ENCODE measurements at places on chromosomes 5 and 9.

GRCh38 chr9:89527084-89527483 is 29.2 kb upstream of the SEMA4D start:
- DNase-seq, result no peak

DNA sequence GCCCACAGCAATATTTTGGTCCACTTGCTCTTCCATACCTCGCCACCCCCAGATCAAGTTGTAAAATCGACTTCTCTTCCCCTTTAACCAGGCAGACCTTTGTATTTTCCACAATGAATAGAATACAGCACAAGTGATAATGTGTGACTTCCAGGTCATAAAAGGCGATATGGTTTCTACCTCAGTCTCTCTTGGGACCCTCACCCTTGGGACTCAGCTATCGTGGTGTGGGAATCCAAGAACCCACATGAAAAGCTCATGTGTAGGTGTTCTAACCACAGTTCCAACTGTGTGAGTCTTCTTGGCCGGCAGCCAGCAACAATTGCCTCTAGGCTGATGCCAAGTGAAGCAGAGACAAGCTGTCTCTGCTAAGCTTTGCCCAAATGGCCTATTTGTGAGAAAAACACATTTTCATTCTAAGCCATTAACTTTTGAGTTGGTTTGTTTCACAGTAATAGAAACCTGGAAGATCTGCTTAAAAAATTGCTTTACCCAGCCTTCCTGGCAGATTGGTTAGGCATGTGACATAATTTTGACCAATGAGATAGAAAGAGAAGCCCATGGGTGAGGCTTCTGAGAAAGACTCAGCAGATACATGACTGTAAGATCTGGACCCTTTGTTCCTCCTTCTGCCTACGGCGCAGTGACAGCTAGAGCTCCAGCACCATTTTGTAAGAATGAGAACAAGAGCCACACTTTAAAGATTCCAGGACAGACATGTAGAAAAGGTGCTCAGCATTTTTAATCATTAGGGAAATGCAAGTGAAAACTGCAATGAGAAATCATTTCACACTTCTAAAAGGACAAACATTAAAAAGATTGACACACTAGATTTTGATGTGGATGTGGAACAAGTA is 18.3 kb upstream of the MLLT3 start:
- DNase-seq, result no peak

- no peak for DNase-seq
Measured at GRCh38 chr5:155941340-155941739, 385.6 kb upstream of the SGCD start.

- DNase-seq, result no peak
Measured at GRCh38 chr5:125286271-125286670, 539.8 kb upstream of the ZNF608 start.

- DNase-seq, result no peak
Measured at GRCh38 chr5:73906277-73906676, 280.3 kb downstream of the ARHGEF28 start.

- no peak for DNase-seq
Measured at GRCh38 chr9:116027951-116028350, 125.6 kb upstream of the PAPPA start.

DNA sequence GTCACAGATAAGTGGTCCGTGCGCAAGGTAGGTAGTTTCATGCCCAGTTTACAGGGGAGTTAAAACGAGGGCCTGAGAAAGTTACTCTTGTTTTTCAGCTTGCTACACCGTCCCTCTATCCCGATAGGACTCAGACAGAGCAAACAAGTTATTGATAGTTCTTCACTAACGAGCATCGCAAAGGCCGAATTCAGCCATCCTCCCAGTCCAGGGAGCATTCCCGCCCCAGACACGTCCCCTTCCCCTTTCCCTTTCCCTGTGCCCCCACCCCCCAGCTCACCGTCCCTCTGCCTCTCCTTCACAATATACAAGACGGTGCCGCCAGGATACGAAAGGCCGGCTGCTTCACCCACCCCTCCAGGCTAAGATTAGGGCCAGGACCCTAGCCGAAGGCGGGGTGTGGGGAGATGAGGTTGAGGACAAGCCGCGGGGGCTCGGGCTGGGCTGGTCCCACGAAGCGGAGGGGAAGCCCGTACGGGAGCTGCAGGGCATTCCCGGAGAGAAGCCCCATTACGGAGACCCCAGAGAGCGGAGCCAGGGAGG is 599 bp downstream of the KIAA1191 start:
- no peak for DNase-seq

DNA sequence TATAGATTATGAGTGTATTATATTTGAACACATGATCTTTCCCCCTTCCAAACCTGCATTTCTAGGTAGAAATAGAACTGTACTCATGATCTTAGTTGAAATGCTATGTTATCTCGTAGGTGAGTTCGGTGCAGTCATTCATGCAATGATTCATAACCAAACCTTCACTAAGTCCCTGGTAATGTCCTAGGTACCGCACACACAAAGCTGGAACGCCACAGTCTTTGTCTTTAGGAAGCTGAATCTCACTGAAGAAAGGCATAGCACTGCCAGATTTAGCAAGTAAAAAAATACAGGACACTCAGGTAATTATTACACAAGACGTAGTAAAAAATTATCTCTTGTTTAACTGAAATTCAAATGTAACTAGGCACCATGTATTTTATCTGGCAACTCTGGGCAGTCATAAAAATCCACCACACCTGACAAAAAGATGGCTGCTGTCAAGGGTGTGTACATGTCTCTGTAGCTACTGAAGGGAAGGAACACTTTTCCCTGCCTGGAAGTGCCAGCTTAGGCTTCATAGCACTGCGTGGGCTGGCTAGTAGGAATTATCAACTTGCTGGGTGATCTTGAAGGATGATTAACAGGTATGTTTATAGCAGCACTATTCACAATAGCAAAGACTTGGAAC is 28.0 kb upstream of the TXN start:
- no peak for DNase-seq

DNA sequence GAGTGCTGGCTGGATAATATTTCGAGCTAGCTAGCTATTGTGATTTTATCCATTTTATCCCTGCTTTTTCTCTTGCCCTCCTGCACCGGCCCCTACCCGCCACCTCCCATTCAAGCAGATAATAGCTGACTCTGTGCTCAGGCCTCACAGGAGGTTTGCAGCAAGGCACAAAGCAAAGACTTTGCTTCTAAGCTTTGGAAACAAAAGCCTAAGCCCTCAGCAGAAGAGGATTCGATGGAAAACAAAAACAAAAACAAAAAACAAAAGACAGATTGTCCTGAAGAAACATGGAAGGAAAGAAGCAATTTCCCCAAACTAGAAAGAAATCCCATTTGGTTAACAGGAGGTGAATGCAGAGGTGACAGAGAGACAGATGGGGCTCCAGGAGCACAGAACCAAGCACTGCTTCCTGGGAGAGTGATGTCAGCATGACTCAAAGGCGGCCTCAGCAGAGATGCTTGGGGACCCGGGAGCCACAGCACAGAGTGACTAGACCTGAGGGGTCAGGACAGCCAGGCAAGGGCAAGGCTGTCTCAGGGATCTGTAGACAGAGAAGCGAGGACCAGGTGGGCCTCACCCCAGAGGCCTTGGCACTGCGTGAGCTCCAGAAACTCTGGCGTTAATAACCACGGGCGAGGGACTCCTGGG is 28.4 kb downstream of the MTX3 start:
- DNase-seq, result peak; percentile 49

DNA sequence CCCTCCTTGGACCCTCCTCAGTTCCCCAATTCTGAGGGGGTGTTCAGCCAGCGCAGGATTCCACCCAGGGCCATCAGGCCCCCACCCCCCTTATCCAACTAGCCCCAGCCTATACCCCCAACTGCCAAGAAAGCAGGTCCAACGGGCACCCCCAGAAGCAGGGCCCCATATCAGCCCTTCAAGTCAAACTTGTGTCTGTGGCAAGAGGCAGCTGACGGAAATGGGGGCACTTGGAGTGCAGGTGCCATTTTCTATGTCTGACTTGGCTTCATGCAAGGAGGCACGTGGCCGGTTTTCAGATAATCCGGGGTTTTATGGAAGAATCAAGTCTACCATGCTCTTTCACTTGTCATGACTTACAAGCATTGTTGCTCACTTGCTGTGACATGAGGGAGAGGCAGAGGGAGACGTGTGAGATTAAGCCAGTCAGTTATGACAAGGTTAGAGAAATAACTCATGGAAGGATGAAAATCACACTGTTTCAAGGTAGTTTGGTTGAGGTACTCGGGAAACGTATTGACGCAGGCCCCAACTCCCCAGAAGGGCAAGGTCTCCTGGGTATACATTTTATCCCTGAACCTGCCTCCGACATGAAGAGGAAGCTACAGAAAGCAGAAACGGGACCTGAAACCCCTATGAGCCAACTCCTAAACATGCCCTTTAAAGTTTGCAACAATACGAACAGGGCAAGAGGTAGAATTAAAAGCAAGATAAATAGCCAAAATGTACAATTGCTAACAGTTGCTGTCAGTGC is 26.5 kb upstream of the CLPTM1L start:
- DNase-seq, result no peak

GRCh38 chr5:172792701-172793570 is 21.9 kb upstream of the DUSP1 start:
- no peak for DNase-seq

- DNase-seq, result no peak
Measured at GRCh38 chr5:159340511-159340910, 10.2 kb upstream of the IL12B start.

DNA sequence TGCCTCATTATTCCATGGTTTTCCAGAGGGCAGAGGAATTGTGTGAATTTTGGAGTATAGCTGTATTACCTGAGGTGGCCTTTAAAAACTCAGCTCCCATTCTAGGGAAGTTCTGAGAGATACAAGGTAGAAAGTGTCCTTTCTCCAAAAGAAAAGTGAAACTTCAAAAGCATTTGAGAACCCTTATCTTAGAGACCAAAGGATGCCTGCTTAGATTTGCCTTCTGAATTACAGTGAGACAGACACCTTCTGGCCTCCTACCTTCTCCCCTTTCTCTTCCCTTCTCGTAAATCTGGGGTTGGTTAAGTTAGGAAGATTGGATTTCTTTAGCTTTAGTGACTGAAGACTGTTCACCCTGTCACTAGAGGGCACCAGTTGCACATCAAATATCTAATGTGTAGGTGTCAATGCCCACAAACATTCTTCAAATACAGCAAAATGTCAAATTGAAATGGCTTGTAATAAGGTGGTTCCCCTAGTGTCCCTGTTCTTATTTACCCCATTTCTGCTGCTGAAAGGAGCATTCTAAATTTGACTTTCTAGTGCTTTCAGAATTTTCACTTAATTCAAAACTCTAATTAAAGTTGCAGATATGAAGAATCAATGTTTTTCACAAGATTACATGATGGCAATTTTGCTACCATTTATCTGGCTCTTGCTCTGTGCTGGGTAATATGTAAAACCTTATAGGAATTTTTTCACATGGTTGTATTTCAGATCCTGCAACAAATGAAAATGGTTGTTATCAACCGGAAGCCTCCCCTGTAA is 46.7 kb downstream of the PRRC1 start:
- DNase-seq, result peak; percentile 44

- DNase-seq, result no peak
Measured at GRCh38 chr5:135750506-135750905, 84.0 kb upstream of the SLC25A48 start.

DNA sequence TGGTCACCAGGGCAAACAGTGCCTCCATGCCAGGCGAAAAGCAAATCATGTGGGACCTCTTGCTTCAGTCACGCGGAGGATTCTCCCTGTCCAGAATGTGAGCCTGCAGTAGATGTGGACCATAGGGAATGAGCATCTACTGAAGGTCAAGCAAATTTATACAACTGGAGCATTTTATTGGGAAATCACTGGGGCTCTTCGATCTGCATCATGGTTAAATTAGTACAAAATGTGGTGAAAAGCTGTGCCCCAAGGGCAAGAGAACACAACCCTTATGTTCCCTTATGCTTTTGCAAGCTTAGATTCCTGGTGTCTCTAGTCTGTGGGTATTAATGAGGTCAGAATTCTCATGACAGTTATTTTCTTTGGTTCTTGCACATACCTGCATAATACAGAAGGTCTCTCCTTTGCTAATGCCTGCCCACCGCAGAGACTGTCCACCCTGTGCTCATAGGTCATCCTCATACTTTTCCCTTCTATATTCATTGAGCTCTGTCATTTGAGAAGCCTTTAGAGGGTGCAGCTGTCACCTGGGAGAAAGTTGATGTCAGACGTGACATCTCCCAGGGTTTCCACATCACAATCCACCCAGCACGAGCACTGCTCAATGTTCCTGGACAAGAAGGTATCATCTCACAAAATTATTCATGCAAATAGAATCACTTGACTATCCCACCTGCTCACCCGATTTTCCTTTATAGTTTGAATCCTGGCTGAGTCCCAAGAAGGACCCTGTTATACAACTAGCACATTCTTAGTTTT is 111.7 kb downstream of the NXNL2 start:
- no peak for DNase-seq

DNA sequence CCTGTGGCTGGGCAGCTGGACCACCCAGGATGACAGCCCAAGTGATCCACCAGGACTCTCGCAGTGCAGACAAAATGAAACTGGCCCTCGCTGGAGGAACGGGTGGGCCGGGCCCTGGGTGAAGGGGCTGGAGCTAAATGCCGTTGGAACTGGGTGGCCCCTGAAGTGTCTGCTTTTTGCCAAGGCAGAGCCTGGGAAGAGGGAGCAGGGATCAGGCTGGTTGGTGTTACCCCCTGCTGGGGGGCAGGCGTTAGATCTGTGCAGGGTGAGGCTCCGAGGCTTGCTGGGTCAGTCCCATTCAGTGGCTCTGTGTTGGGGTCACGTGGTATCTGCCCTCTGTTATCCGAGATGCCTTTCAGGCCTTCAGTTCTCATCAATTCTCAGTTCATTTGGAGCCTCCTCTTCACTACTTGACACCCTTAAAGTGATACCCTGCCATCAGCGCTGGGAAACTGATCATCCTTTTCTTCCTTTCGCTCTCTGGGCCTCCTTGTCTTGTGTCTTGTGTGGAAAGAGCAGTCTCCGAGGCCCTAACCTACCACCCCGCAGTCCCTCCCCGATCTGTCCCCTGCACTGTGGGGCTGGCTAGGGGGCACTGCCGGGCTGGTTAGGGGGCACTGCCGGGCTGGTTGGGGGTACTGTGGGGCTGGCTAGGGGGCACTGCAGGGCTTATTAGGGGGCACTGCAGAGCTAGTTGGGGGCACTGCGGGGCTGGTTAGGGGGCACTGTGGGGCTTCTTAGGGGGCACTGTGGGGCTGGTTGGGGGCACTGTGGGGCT is 37.3 kb downstream of the COL5A1 start:
- no peak for DNase-seq

DNA sequence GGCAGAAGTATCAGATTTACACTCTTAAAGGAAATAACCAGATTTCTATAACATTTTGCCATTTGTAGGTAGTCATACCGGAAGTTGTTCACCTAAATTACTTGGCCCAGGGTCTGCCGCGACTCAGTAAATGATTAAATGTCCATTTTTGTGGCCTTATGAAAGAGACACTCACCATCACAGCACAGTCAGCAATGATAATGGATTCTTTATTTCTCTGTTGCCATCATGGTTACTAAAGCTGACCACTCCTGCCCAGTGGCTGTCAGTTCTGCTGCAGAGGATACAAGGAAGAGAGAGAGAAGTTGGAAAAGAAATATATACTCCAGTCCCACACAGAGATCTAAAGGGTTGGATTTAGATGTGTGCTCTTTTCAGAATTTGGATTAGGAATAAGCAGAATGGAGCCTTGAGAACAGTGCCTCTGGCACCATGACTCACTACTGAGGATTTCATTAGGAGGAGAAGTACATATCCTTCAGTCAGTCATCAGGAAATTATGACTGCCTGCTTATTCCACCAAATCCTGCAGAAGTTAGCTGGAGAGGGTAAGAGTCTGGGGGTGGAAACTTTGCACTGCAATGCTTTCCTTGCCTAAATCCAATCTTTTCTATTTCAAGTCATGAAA is 72.8 kb upstream of the EFNA5 start:
- DNase-seq, result peak; percentile 72

GRCh38 chr9:121784731-121785411 is 133.4 kb downstream of the DAB2IP start:
- no peak for DNase-seq

- no peak for DNase-seq
Measured at GRCh38 chr5:61800450-61800849, 468.4 kb downstream of the ZSWIM6 start.

Data from AG20443 (cell line).